ENCODE measurements at places on chromosomes 1 and 21.
A peak's percentile ranks its signal among the peaks of the same experiment; 100 is the strongest.

GRCh38 chr1:234779160-234779538 lies 169.2 kb upstream of the IRF2BP2 start:
- DNase-seq, result no peak

DNA sequence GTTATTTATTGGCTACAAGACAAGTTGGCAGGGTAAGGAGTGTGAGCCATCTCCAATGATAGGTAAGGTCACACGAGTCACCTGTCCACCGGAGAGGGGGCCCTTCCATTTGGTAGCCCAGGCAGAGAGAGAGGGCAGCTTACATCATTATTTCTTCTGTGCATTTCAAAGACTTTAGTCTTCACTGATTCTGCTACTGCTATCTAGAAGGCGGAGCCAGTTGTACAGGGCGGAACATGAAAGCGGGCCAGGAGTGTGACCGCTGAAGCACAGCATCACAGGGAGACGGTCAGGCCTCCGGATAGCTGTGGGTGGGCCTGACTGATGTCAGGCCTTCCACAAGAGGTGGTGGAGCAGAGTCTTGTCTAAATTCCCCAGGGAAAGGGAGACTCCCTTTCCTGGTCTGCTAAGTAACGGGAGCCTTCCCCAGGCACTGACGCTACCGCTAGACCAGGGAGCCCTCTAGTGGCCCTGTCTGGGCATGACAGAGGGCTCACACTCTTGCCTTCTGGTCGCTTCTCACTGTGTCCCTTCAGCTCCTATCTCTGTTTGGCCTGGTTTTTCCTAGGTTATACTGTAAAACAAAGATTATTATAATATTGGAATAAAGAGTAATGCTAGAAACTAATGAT lies 36.7 kb downstream of the ZNF695 start:
- no peak for DNase-seq

DNA sequence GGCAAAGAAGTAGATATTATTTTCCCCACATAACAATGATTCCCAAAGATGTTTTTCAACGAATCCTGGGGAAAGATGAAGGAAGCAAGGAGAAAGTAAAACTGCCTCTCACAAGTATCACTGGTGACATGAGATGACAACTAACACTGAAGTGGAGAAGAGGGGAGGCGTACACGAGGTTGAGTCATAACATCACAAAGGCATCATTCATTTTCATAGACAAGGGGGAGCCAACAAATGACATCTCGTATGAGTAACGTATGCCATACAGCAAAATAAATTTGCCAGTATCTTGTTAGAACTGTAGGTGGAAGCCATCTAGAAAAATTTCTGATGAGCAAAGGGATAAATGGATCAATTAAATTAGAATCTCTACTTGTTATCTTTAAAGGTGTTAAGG lies 56.6 kb downstream of the ATP1B1 start:
- no peak for DNase-seq

DNA sequence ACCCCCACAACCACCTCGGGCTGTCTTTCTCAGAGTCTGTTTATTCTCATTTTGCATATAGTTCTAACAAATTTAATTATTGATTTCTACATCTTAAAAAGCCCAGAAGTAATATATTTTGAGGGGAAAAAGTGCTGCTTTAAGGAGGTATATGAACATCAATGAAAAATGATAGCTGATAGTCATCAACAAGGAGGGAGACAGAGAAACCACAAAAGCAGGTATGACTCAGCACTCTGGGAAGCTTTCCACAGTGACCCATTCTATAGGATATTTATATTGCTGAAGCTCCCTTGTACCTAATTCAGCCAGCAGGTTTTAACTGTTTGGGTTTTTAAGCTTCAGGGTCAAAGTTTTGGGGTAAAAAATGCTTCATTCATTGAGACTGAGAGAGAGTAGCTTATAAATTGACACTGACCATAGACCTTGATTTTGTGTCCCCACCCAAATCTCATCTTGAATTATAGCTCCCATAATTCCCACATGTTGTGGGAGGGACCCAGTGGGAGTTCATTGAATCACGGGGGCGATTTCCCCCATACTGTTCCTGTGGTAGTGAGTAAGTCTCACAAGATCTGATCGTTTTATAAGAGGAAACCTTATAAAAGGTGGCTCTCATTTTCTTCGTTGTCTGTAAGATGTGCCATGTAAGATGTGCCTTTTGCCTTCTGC lies 27.4 kb downstream of the VANGL1 start:
- DNase-seq, result peak; percentile 67

DNA sequence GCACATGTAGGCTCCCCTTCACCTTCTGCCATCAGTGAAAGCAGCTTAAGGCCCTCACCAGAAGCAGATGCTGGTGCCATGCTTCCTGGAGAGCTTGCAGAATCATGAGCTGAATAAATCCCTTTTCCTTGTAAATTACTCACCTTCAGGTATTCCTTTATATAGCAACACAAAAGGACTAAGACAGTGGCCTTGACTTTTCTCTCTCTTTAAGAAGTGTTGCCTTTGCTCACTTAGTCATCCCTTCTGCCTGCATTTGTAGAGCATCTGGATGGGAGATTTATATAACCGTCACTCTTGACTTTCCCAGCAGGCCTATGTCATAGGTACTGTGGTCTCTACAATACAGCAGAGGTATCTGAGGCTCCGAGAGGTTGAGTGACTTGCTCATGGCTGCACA lies 3.7 kb downstream of the PCSK9 start:
- DNase-seq, result no peak

DNA sequence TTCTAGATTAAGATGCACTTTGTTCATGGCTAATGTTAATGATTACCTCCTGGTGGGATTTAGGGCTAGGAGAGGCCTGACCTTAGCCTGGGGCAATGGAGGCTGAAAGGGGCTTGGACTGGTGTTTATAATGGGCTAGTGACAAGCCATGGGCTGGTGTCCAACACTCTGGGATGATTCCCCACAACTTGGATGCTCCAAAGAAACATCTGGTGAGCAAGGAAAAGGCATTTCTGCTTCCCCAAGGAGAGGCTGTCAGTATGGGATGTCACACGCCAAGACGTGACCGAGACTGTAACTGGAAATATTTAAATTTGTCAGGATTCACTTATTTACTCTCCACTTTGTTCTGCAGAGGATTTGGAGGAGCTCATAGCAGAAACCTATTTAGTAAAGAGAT lies 45.2 kb downstream of the PTPRU start:
- DNase-seq, result no peak

DNA sequence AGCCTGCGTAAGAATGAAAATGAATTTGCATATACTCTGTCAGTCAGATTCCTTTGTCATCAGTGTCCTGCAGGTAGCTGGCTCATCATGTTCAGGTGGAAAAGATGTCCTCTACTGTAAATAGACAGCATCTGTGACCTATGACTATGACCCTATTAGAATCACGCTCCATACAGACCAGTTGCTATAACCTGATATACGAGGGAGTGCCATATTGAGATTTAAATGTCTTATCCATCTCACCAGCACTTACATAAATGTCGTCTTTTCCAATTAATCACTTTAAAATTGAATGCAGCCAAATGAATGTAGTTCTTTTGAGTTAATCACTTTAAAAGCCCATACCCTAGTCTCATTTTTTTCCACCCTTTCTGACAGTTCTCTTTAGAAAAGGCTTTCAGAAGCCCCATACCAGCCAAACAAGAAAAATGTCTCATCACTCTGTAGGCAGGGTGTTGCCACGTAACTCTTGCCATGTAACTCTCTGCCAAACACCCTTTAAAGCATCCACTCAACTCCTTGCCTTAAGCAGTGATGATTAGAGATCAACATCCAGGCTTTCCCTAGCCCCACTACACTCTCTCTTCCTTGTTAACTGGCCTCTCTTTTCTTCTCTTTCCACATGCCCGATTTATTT lies 26.3 kb downstream of the DNASE2B start:
- DNase-seq, result no peak

DNA sequence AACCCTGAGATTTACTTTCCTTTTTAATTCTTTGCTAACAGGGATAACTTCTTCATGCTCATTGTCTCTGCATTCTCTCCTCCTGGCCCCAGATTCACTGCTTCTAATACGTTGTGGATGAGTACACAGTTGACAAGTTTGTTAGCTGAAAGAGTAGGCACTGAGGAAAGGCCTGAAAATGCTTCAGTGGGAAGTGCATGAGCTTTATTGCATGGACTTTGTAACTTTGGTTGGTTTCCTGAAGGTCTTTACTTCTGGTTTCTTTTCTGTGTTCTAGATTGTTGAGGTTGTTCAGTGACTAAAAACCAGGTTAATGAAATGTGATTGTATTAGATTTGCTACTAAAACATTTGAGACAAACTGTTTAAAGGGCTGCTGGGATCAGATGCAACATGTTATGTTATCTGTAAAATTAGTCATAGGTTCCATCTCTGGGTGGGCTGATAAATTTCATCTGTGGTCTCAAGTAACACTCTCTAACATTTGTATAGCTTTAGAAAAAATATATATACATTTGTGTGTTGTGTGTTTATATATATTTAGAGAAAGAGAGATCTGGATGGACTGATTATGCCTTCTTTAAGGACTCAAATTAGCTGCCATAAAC lies 19.1 kb downstream of the LRIG2 start:
- DNase-seq, result no peak

DNA sequence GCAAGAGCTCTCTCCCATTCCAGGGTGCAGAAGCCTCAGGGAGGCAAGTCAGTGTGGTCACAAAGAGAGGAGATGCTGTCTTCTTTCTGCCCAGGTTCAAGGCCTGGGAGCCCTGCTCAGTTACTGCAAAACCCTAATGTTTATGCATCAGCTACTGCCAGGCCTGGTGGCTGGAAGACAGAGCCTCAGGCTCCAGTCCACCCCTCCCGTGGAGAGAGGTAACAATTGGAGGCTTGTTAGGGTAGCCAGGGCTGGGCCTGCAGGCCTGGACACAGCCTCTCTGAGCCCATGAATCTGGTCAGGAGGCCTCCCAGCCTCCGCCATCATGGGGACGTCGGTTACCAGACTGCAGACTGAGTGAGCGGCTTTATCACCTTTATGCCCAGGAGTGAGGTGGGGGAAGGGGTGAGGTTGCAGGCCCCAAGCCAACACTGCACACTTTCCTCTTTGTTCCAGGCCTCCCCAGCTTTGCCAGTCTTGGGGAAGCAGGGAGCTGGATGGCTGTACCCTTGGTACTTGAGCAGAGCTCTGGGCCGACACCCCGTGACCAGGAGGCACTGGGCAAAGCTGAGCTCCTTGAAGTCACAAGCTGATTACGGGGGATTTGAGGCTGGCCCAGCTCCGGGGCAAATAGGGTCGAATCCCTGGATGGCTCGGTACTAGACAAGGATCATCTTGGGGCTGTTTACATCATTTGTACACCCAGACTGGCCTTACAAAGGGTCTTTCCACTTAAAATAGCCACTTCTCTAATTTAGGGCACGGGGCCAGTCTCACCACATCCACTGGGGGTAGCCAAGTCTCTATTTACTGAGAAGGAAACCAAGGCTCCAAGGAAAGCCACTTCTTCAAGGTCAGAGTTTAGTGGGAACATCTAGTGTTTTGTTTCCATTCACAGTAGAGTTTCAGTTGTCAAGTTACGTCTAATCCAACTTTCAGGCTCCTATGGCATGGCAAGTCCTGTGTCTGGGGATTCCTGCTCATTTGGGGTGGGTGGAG lies 5.2 kb downstream of the SLC2A1 start:
- DNase-seq, result no peak

DNA sequence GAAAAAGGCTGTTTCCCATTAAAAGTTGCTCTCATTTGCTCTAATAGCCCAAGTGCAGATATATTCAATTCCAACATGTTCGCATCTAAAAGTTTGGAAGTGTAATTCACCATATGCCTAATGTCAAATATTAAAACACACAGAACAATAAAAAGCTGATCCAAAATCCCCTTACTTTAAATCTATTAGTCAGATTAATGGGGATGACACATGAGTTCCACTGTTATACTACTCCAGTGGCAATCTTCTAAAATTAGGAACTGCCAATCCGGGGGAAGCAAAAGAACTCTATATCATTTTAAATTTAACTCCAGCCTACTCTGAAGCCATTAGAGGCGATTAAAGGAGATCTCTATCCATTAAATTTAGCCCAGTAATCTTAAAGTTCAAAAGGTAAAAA lies 317.1 kb downstream of the NTNG1 start:
- no peak for DNase-seq

DNA sequence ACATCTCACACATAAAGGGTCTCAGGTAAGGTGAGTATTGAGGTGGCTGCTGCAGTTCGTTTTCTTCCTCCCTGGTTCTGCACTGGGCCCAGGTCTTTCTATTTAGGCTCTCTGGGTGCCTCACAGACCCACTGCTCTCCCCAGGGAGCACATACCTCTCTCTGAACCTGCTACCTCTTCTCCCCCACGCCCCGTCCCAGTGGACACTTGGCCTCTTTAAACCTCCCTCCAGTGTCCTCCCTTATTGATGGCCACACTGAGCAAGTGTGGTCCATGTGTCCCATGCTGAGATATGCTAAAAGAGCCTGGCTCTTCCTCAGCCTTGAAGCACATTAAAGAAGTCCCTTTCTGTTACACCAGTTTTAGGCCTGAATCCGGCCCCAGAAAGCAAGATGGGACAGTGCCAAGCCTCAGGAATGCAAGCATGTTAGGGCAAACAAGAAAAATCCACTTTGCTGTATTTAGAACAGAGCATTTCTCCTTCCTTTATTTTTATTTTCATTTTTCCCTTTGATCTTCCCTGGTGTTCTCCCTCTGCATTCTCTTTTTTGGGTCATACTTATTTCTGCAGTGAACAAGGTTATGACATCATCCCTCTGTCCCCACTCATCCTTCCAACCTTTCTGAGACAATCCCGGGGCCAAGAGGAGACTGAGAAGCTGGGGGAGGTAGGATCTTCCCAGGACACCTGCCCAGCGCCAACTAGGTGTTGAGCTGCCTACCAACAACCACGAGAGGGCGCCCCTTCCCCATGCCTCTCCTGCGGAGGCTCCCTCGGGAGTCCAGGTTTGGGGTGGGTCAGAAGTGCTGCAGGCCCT lies 5.0 kb upstream of the CHI3L2 start:
- no peak for DNase-seq

- DNase-seq, result peak; percentile 84
Measured at GRCh38 chr1:156126630-156127534, 12.4 kb downstream of the LMNA start.

GRCh38 chr1:240719953-240720700 lies 108.2 kb upstream of the GREM2 start:
- DNase-seq, result peak; percentile 86

- DNase-seq, result no peak
Measured at GRCh38 chr1:204146965-204147364, 4.9 kb downstream of the ETNK2 start.

DNA sequence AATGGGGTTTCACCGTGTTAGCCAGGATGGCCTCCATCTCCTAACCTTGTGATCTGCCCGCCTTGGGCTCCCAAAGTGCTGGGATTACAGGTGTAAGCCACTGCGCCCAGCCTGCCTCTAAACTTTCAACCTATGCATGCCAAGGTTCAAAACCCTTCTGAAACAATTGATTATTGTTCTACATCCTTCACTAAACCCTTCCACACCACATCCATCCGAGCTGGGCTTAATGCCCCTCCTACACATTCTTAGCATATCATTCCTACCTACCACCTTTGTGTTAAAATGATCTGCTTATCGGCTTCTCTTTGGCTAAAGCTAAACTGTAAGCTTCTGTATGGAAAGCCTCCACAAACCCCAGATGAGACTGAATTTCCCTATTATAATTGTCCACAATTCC lies 40.8 kb upstream of the DOCK7 start:
- no peak for DNase-seq

Data from HFF-Myc (cell line).